Lower lobe of right lung (tissue), 2 donors: ENCODE measurements at places on chromosomes 11 and 22. TPM values are rescaled to one million over a fixed set of nuclear protein-coding genes. Genes with fewer than 3 reads are reported as not detected.

DNA sequence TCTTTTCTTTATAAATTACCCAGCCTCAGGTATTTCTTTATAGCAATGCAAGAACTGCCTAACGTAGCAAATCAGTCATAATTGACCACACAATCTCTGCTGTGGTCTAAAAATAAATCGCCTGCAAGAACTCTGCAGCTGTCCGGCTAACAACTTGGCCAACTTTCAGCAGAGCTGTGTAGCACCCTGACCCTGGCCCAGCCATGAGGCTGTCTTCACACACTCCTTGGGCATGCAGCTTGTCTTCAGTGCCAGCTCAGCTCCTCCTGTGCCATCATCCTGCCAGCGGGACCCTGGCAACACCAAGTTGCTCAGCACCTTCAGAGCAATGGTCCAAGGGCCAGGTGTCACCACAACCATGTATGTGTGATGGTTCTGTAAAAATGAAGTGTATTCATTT, 355.6 kb downstream of the OPCML start:
- no peaks in the 10 kb centered on the region for H3K4me1 ChIP-seq
- H3K36me3 ChIP-seq, result no peaks in the 10 kb centered on the region
- H3K4me3 ChIP-seq, result no peak overlapping the region

Gene OR4C5
- not detected for total RNA-seq

Gene SPDYC
- not detected for total RNA-seq

Gene DBX1
- total RNA-seq, result not detected

- H3K36me3 ChIP-seq, result no peaks in the 10 kb centered on the region
- H3K27me3 ChIP-seq, result no peaks in the 10 kb centered on the region
- no peak for DNase-seq
- H3K4me3 ChIP-seq, result no peak overlapping the region
- H3K27ac ChIP-seq, result no peak overlapping the region
These were observed 72.5 kb upstream of the MYO18B start for GRCh38 chr22:25669253-25670069.

DNA sequence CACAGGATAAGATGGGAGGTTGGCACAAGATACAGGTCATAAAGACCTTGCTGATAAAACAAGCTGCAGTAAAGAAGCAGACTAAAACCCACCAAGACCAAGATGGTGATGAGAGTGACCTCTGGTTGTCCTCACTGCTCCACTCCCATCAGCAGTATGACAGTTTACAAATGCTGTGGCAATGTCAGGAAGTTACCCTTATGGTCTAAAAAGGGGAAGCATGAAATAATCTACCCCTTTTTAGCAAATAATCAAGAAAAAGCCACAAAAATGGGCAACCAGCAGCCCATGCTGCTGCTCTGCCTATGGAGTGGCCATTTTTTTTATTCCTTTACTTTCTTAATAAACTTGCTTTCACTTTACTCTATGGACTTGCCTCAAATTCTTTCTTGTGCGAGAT, 8.7 kb upstream of the PIWIL4 start:
- H3K36me3 ChIP-seq, result no peaks in the 10 kb centered on the region
- H3K27me3 ChIP-seq, result no peaks in the 10 kb centered on the region
- H3K4me3 ChIP-seq, result no peak overlapping the region

DNA sequence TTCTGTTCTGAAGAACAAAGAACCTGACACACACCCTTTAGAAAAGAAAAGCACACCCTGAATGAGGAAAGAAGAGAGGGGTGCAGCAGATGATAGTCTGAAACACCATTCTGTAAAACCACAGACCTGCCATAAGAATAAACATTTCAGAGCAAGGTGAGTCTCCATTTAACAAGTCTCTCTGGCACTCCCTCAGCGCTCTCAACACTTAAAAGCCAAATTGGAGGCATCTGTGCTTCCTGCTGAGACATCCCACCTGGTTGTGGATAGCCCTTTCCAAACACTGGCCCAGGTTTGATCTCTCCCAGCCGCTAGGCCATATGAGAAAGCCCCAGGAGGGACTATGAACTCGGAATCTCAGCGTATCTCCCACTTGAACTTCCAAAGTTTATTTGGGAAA, 36.3 kb downstream of the ETS1 start:
- DNase-seq, result no peak
- H3K27me3 ChIP-seq, result no peaks in the 10 kb centered on the region
- H3K27ac ChIP-seq, result no peak overlapping the region
- no peak overlapping the region for H3K4me3 ChIP-seq
- H3K36me3 ChIP-seq, result no peaks in the 10 kb centered on the region

DNA sequence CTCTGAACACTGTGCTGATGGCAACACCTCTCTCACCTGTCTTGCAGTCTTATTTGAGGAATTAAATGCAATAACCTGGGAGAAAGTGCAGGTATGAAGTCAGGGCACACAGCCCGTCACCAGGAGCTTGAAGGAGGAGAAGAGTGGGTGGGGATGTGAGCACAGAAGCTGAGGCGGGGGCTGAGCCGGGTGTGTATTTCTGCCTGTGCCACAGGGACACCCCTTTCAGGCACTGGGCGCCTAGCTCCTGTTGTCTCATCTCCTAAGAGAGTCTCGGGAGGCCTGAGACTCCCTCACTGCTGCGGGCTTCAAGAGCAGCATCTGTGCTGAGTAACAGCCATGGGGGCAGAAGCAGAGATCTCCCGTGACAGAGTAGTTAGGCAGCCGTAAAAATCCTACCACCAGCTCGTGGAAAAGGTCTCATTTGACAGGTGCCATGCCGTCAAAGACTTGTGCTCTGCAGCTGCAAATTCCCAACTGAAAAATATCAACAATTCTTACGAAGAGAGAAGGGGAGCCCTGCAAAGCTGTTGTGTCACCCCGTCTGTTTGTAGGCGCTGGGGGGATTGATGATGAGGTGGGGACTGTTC, 26.8 kb downstream of the PARVB start:
- peaks cover 39% of the 10 kb centered on the region for H3K4me1 ChIP-seq
- H3K27ac ChIP-seq, result no peak overlapping the region
- DNase-seq, result no peak
- H3K4me3 ChIP-seq, result no peak overlapping the region
- no peaks in the 10 kb centered on the region for H3K27me3 ChIP-seq
- no peaks in the 10 kb centered on the region for H3K36me3 ChIP-seq

DNA sequence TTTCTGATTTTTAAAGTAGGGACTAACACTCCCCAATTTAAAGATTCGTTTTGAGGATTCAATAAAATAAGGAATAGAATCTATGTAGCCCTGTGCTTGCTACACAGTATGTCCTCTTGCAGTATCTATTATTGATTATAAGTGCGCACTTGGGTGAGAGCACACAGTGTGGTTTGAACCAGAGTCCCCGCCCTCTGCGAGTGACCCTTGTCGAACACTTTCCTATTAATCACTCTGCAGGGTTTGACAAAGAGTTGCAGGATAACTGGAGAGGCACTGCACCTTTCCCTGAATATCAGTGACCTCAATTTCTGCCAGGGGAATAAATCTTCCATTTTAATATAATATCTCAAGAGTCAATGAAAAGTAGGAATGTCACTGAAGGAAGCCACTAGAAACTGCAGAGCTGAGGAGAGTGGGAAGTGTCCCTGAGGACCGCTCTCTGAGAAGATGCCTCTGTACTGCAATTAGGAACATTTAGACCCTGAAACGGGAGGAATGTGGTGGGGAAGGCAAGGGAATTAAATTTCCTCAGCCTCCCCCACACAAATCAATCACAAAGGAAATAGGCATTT, 182.2 kb downstream of the MAML2 start:
- no peak overlapping the region for H3K27ac ChIP-seq
- DNase-seq, result no peak
- H3K4me3 ChIP-seq, result no peak overlapping the region
- H3K4me1 ChIP-seq, result peaks cover 41% of the 10 kb centered on the region
- H3K27me3 ChIP-seq, result no peaks in the 10 kb centered on the region
- no peaks in the 10 kb centered on the region for H3K36me3 ChIP-seq

Gene SYT9
- 0.18 TPM for total RNA-seq

Gene CCDC116
- total RNA-seq, result 0.41 TPM

DNA sequence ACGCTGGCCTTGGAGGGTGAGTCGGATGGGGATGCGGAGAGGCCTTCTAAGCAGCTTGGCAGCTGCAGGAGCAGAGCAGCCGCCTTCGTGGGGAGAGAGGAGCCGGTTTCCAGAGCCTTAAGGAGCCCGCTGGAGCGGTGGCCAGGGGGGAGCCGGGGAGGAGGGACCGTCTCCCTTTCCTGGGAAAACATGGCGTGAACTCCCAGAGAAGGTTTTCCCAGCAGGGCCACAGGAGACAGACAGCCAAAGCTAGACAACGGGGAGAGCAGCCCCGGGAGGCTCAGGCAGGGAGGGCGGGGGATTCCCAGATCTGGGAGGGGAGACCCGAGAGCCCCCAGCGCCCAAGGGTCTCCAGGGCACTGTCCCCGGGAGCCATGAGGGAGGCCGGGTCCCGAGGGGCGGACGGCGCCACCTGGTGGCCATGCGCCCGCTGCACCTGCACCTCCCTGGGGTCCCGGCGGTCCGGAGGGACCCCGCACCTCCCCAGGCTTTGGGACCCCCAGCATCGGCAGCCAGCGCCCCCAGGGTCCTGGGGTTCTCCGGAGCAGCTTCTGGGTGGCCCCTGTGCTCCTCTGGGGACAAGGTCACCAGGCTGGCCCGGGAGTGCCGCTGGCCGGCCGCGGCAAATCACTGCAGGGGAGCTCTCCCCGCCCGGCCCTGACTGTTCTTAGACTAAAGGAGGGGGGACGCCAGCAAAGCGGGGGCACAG, 2.4 kb upstream of the SYT8 start:
- peak overlapping the region; percentile 84 for H3K27ac ChIP-seq
- H3K27me3 ChIP-seq, result peaks cover 8% of the 10 kb centered on the region
- no peaks in the 10 kb centered on the region for H3K36me3 ChIP-seq
- H3K4me1 ChIP-seq, result peaks cover 39% of the 10 kb centered on the region

DNA sequence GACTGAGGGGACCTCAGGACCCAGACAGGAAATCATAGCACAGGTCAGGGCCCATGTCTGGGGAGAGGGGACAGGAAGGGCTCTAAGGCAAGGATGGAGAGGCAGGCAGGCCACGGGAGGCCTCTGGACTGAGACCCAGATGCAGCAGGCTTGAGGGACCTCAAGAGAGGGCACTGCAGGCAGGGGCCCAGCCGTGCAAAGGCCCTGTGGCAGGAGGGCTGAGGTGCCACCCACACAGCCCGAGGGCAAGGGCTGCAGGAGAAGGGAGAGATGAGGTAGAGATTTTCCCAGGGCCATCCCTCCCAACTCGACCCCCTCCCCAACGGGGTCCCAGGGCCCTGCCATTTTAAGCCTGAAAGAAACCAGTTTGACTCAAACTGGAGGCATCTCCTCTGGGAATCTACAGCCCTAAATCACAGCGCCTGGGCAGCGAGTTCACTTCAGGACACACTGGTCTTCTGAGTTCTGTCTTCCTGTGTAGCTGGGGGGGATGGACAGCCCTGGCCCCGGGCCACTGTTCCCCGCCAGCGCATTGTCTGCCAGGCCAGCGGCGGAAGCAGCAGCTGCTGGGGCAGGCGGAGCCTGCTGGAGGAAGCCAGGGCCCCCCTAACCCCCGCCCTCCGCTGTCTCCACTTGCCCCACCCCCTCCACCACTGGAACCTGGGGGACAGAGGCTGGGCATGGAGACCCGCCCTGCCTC, 20.3 kb upstream of the WNT7B start:
- no peaks in the 10 kb centered on the region for H3K36me3 ChIP-seq
- peak overlapping the region; percentile 17 for H3K4me3 ChIP-seq

Gene OR4D5
- not detected for total RNA-seq

- peaks cover 13% of the 10 kb centered on the region for H3K4me1 ChIP-seq
- H3K4me3 ChIP-seq, result no peak overlapping the region
- peaks cover 18% of the 10 kb centered on the region for H3K36me3 ChIP-seq
- no peak overlapping the region for H3K27ac ChIP-seq
- no peak for DNase-seq
These were observed 11.4 kb upstream of the ADSL start for GRCh38 chr22:40334899-40335298.

Gene TBX10
- total RNA-seq, result not detected

- peaks cover 26% of the 10 kb centered on the region for H3K4me1 ChIP-seq
- H3K4me3 ChIP-seq, result no peak overlapping the region
- H3K27me3 ChIP-seq, result no peaks in the 10 kb centered on the region
- no peaks in the 10 kb centered on the region for H3K36me3 ChIP-seq
- peak; percentile 79 for DNase-seq
These were observed 81.9 kb downstream of the LRRC32 start for GRCh38 chr11:76588455-76589325.

Gene NEFH
- total RNA-seq, result 1.0 TPM

GRCh38 chr22:30212363-30212995, 34.1 kb downstream of the LIF start:
- no peaks in the 10 kb centered on the region for H3K36me3 ChIP-seq
- H3K27me3 ChIP-seq, result no peaks in the 10 kb centered on the region
- peak overlapping the region; percentile 50 for H3K27ac ChIP-seq
- peak; percentile 92 for DNase-seq

GRCh38 chr22:30782613-30783012, 87.9 kb downstream of the OSBP2 start:
- H3K4me3 ChIP-seq, result no peak overlapping the region
- no peaks in the 10 kb centered on the region for H3K27me3 ChIP-seq
- H3K4me1 ChIP-seq, result no peaks in the 10 kb centered on the region
- no peaks in the 10 kb centered on the region for H3K36me3 ChIP-seq
- DNase-seq, result no peak
- H3K27ac ChIP-seq, result no peak overlapping the region

Gene PDGFD
- total RNA-seq, result 3.9 TPM
